Transverse colon (tissue), 4 donors: ENCODE measurements at places on chromosomes 3 and 15. TPM values are rescaled to one million over a fixed set of nuclear protein-coding genes. Genes with fewer than 3 reads are reported as not detected.

LIPH gene
- 68.5 TPM for total RNA-seq

SLC28A1 gene
- total RNA-seq, result not detected

LAMB2 gene
- 141 TPM for total RNA-seq

- H3K4me3 ChIP-seq, result no peak overlapping the region
- no peaks in the 10 kb centered on the region for H3K36me3 ChIP-seq
- no peaks in the 10 kb centered on the region for H3K27me3 ChIP-seq
- no peak for DNase-seq
Observed at GRCh38 chr15:29226436-29227208, 43.0 kb downstream of the NSMCE3 start.

DNA sequence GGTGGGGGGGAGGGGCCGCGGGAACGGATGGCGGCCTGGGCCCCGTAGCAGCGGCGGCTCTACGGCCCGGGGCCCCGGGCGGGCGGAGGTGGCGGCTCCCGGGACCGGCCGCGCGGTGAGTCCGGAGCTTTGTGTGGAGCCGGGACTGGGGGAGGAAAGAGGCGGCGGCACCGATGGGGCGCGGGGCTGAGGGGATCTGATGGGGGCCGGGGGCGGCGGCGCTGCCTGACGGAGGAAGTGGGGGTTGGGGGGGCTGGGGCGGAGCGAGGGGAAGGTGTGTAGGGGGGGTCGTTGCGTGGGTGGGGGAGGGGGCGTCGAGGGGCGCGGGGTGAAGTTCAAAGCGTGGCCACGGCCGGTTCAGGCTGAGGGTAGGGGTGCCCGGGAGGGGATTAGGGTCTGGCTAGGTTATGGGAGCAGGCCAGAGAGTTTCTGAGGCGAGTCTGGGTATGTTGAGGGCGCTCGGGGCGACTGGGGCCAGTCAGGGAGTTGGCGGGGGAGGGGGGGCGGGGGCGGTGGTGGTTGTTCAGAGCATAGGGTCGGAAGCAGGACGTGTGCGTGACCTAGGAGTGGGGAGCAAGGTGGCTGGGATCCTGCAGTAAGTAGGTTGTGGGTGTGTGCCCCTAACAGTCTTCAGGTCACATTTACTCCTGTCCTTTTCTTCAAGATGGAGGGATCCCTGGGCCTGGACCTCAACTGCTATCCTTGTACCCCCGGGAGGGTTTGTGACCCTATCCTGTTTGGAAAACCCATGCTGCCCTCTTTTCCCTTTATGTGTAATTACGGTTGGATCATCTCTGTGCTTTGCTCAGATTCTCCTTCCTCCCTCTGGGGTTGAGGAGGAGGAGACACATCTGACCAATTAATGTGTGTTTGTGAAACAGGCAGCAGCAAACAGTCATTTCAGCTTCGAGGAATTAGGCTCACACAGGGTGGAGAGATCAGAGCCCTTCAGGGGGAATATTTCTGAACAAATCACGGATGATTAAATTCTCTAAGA lies 644 bp downstream of the ZNF609 start:
- peak overlapping the region; percentile 93 for H3K27ac ChIP-seq
- H3K36me3 ChIP-seq, result no peaks in the 10 kb centered on the region
- H3K4me1 ChIP-seq, result peaks cover 16% of the 10 kb centered on the region

GRCh38 chr3:80688814-80689213 lies 921.0 kb upstream of the ROBO1 start:
- H3K27me3 ChIP-seq, result no peaks in the 10 kb centered on the region
- H3K4me1 ChIP-seq, result no peaks in the 10 kb centered on the region
- H3K27ac ChIP-seq, result no peak overlapping the region
- H3K36me3 ChIP-seq, result no peaks in the 10 kb centered on the region
